Esophagus squamous epithelium (tissue), 5 donors: ENCODE measurements at places on chromosomes 16 and 17.

DNA sequence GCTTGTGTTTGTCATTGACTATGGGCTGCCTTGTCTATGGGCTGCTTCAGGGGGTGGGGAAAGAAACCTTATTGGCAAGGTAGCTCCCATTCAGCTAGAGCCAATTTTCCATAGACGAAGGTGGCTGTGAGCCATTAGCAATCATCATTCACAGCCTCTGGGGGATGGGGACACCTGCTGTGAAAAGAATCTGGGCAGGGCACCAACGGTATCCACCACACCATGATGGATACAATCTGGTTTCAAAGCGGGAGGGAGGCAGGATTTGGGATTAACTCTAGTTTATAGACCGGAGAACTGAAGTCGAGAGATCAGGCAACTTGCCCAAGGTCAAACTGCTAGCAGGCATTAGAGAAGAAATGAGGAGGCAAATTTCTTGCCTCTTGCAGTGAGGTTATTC lies 182.3 kb downstream of the SHISA9 start:
- no peaks in the 10 kb centered on the region for H3K4me1 ChIP-seq
- no peak for DNase-seq

GRCh38 chr16:89822188-89823086 lies 5.8 kb upstream of the SPIRE2 start:
- H3K27ac ChIP-seq: no peak overlapping the region
- H3K4me3 ChIP-seq: no peak overlapping the region
- H3K36me3 ChIP-seq: no peaks in the 10 kb centered on the region
- DNase-seq: no peak
- no peaks in the 10 kb centered on the region for H3K27me3 ChIP-seq

DNA sequence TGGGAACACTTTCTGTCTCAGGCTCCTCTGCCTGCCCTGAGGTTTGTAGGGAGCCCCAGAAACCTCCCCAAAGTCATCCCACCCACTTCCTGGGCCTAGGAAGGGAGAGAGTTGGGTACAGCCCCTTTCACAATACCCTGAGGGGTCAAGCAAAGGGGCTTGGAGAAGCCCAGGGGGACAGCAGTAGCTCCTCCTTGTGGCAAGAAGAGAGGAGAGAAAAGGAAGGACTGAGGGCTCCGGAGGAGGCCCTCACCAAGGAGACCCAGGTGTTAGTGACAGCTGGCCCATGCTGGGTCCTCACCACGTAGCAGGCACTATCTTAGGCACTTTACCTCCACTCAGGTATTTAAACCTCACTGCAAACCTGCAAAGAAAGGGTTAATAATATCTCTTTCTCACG lies 112.8 kb downstream of the IRX5 start:
- no peaks in the 10 kb centered on the region for H3K36me3 ChIP-seq
- no peaks in the 10 kb centered on the region for H3K4me1 ChIP-seq
- no peak overlapping the region for H3K4me3 ChIP-seq

DNA sequence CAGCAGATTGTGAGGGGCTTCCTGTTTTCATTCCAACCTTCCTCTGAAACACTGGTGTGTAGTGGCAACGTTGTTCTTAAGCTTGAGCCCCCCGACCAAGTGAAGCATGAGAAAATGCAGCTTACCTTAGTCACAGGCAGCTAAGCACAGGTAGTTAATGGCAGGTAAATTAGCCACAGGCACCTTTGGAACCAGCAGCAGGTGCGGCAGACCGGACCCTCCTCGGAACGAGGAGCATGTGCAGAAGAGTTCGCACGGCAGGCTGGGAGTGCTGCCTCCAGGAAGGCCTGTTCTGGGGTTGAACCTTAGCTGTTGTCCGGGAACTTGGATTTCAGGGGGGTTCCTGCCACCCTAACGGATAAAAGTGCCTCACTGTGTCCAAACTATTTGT lies 7.2 kb upstream of the IRF8 start:
- peaks cover 9% of the 10 kb centered on the region for H3K4me1 ChIP-seq
- H3K27me3 ChIP-seq: no peaks in the 10 kb centered on the region
- H3K36me3 ChIP-seq: no peaks in the 10 kb centered on the region
- no peak overlapping the region for H3K27ac ChIP-seq

DNA sequence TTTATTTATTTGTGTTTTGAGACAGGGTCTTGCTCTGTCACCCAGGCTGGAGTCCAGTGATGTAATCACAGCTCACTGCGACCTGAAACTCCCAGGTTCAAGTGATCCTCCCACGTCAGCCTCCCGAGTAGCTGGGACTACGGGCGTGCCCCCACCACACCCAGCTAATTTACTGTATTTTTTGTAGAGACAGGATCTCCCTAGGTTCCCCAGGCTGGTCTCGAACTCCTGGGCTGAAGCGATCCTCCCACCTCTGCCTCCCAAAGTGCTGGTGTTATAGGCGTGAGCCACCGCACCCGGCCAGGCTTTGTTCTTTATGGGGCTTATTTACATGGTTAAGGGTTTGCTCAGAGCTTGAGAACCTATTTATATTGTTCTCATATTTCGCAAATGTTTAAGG lies 5.8 kb upstream of the MEIOB start:
- no peak for DNase-seq
- peaks cover 5% of the 10 kb centered on the region for H3K4me1 ChIP-seq
- no peaks in the 10 kb centered on the region for H3K36me3 ChIP-seq
- no peak overlapping the region for H3K4me3 ChIP-seq
- no peaks in the 10 kb centered on the region for H3K27me3 ChIP-seq

- peaks cover 80% of the 10 kb centered on the region for H3K36me3 ChIP-seq
- DNase-seq: no peak
- no peak overlapping the region for H3K4me3 ChIP-seq
- no peak overlapping the region for H3K27ac ChIP-seq
These were observed 13.8 kb downstream of the CORO7 start for GRCh38 chr16:4402439-4403132.
